ENCODE measurements at places on chromosomes 2 and 18.

- DNase-seq, result no peak
These were observed 61.6 kb upstream of the LINC00305 start for GRCh38 chr18:64210401-64210949.

- no peak for DNase-seq
These were observed at the start of gene EFHD1 for GRCh38 chr2:232633413-232634205. TSS of gene EFHD1 (plus strand) at chr2:232633604. CDS start at chr2:232633705, 101 bp downstream.

GRCh38 chr2:205699515-205700289 lies 17.4 kb downstream of the NRP2 start:
- DNase-seq, result no peak

- no peak for DNase-seq
These were observed 357.0 kb downstream of the GALNT13 start for GRCh38 chr2:154228566-154229280.

DNA sequence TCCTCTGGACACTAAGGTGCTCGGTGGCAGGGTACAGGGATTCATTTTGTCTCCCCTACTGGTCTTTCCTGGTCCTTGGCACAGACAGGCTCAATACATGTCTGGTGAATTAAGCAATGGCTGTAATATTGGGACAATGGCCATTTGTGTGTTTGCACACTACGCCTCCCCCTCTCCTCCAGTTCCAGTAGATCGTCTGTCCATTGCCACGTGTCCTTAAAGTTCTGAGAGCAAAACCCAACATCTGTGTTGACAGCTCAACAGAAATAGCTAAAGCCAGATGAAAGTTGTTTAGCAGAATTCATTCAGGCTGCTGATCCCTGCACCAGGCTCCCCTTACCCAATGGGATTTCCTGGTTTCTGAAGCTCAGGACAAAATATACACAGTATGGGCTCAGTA lies 9.0 kb upstream of the FABP1 start:
- DNase-seq, result no peak

GRCh38 chr2:151845884-151846283 lies 17.7 kb upstream of the ARL5A start:
- DNase-seq, result no peak

GRCh38 chr2:37370666-37371065 lies 26.2 kb downstream of the QPCT start:
- DNase-seq, result no peak

GRCh38 chr2:159202568-159203071 lies 83.9 kb downstream of the WDSUB1 start:
- no peak for DNase-seq

DNA sequence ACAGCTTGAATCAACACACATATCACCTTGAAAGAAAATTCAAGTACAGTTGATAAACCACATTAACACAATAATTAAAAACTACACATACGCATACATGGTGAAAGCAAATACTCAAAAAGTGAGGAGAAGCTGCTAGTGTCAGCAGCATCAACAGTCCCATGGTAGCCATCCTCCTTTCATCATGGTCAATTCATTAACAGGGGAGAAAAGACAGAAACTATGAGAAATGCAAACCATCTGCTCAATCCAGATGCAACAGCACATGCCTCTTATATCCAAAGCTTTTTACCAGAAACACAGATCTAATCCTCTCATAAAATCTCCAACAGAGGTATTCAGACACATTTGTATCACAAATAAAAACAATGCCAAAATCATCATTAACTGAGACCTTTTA lies 81.9 kb upstream of the CHRNA1 start:
- no peak for DNase-seq

DNA sequence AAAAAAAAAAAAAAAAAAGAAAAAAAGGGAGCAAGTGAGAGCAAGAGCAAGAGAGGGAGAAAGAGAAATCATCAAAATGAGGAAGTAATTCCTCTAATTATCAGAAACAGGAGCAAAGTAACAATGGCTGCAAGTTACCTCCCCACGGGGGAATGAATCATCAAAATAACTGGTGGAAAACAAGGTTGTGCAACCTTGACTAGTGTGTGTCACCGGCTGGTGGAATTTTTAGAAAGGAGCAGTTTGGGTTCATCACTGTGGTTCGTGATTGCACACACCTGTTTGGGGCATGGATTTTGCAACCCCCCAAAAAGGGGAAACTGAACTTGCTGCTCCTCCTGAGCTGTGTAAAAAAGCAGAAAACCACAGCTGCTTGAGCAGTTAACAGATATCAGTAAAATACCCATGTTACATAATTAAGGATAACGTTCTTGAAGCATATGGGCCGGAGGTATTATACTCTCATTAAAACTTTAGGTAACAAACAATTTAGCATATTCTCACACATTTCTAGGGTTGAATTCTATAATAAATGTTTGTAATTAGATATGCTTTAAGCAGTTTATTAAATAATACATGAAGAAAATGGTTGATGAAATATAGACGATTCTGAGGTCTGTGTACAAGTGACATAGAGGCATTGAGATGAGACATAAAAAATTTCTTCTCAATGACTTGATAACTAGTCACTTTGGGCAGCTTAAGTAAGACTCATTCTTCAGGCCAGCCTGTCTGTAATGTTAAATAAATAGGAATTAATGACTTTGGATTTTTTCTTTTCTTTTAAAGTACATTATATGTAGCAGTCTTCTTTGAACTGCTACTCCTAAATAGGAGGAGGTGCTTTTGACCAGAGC lies 184.2 kb upstream of the ZEB2 start:
- no peak for DNase-seq

- no peak for DNase-seq
These were observed 85.1 kb downstream of the ACSL3 start for GRCh38 chr2:222945887-222946286.

GRCh38 chr2:225069477-225069876 lies 27.2 kb upstream of the DOCK10 start:
- DNase-seq, result no peak

DNA sequence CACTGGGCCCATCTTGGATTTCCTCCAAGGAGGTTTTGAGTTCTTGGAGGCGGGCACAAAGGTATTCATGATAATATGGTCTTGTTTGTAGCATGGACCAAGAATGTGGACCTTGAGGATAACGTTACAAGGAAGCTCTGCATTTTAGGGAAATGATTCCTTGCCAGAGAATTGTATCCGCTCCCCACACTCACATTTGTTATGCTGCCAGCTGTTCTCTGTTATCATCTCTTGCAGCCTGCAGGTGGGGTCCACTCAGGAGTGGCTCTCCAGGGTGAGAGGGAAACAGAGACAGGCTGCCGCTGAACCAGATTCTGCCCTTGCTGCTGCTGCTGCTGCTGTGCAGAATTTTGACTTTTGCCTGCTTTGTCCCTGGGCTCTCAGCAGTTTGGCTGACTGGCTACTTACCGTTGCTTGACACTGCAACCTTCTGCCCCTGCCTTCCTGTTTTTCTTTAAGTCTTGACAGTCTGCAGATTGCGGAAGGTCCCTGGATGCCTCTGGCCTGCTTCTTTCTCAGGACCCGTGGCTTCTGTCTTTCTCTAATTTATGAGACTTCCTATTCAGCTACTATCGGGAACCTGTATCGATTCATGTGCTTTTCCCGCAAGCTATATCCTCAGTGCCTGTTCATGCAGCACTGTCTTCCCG lies 122.3 kb upstream of the DOCK10 start:
- DNase-seq, result no peak

GRCh38 chr2:92074549-92074898 lies 2796.7 kb upstream of the TEKT4 start:
- no peak for DNase-seq

DNA sequence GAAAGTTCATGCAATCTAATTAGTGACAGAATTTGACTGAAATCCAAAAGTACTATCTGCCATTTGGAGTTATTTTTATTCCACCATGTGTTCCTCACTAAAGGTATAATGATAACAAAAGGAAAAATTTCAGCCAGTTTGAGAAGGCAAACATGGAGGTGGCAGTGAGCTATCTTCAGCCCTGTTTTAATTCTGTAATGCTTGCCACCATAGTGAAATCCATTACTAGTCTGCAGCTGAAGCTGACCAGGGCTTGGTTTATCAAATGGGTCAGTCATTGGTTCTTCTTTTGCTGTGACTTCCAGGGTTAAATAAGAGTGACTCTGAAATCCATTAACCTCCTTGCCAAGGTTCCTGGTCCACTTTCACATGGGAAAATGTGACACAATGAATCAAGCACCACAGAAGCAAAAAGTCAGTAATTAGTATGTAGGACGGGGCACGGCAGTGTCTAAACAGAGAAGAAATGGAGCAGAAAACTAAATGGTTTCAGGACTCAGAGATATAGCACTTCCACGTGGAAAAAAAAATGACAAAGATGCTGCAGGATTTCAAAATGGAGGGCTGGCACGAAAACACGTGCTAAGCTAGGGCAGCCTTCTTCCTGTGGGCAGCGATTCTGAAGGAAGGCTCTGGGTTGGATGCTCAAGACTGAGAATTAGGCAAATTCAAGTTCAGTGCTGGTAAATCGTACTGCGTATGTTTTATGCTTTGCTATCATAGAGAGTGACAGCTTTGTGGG lies 87.2 kb downstream of the EPHA4 start:
- DNase-seq, result no peak

DNA sequence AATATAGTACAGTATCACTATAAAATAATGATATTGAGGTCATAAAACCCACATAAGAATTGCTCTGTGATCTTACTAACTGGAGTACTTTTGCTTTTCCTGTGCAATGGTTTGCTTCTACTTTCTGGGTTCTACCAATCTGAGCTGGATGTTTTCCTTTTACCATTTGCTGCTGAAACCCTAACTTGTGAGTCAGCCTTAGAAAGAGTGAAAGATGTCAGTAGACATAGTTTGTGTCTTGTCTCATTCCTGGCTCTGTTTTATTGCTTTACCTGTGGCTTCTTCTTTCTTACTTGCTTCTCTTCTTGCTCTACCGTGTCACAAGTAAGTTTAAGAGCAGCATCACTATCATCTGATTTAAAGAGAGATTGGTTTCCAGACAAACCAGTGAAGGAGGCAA lies 61.0 kb downstream of the MBD2 start:
- DNase-seq, result no peak

GRCh38 chr2:17713291-17713690 lies 40.3 kb downstream of the SMC6 start:
- DNase-seq, result no peak

DNA sequence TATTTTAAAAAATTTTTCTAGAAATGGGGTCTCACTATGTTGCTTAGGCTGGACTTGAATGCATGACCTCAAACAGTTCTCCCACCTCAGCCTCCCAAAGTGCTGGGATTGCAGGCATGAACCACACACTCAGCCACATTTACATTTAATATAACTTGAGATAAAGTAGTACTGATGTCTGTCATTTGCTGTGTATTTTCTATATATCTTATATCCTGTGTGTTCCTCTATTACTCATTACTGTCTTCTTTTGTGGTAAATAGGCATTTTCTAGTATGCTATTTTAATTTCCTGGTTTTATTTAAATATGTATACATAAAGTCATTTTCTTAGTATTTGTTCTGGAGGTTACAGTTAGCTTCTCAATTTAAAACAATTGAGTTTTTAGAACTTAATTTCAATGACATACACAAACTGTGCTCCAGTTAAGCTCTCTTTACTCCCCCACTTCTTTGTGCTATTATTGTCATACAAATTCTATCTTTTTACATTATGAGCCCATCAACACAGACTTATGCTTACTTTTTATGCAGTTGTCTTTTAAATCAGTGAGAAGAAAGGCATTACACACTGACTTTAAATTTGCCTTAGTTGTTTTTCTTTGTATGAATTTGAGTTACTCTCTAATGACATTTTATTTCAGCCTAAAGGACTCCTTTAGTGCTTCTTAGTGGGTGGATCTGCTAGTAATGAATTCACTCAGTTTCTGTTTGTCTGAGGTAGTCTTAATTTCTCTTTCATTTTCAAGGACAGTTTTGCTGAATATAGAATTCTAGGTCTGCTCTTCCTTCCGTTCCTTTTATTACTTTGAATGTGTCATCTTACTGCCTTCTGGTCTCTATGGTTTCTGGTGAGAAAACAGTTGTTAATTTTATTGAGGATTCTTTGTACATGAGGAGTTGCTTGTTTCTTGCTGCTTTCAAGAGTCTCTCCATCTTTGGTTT lies 6.2 kb upstream of the INPP4A start:
- DNase-seq, result no peak

GRCh38 chr2:196170606-196171247 lies 651 bp downstream of the STK17B start:
- DNase-seq, result no peak

DNA sequence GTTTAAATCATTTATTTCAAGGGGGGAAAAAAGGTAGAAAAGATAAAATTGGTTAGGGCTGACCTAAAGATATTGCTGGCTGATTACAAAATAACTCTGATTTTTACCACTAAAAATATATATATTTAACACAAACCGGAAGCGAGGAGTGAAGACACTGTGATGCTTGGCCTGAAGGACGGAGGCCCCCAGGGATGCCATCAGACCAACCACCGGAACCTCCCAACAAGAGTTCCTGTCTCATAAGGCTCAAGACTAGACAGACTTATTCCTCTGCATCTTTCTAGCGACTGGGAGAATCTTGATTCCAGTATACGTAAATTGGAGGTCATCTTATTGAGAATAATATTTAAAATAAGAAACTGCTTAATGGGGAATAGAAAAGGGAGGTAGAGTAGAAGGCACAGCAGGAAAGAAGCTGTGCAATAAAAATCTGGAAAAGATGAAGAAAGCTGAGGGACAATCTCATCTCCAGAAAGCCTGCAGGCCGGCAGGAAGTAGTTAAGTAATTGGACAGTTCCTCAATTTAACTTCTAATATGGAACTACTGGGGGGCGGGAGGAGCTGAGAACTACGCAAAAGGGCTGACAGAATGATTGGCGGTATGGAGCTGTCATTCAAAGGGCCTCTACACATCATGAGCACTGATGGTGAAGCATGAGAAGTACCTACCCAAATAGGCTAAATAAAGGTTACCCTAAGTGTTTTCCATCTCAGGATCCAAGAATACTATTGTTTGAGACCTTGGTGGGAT lies 91.1 kb downstream of the DTNB start:
- DNase-seq, result no peak

DNA sequence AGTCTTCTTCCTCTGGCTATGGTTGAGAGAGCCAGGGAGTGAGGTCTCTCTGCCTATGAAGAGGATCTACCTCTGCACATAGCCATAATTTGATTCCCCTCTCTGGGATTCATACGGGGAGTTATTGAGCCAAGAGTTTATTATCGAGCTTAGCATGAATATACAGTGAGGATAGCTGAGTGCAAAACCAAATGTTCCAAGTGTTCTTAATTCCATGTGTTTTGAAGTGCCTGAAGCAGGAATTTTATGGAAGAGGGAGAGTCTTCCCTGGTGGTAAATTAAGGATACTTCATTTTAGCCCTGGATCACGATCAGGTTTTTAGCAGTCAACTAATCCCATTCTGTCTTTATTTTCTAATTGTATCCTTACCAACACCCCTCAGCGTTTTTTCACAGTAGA lies 270.6 kb downstream of the C1D start:
- DNase-seq, result no peak

GRCh38 chr2:145644820-145645302 lies 1124.9 kb upstream of the ZEB2 start:
- no peak for DNase-seq

DNA sequence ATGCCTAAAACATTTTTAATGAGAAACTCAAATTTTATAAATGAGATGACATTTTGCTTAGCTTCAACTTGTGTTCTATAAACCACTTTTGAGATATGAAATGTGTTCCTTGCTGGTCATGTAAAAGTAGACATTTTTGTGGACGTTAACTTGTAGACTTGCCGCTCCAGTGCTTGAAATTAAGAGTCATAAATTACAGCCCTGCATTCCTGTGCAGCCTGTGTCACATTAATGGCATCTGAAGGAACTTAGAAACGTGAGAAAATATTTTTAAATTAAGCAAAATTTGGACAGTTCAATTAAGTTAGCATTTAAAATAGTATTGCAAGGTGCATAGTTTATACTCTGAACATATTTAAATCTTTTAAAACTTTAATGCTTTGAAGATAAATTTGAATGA lies 98.3 kb upstream of the LDLRAD4 start:
- DNase-seq, result no peak

- DNase-seq, result no peak
These were observed 13.1 kb downstream of the HS6ST1 start for GRCh38 chr2:128305555-128306080.
